ENCODE measurements at places on chromosomes 16 and 17.

- DNase-seq: no peak
Measured at GRCh38 chr17:60738287-60738686, 60.6 kb downstream of the BCAS3 start.

- no peak for DNase-seq
Measured at GRCh38 chr16:23611936-23612335, 15.8 kb upstream of the NDUFAB1 start.

- DNase-seq: no peak
Measured at GRCh38 chr16:88989852-88990547, 13.0 kb upstream of the CBFA2T3 start.

DNA sequence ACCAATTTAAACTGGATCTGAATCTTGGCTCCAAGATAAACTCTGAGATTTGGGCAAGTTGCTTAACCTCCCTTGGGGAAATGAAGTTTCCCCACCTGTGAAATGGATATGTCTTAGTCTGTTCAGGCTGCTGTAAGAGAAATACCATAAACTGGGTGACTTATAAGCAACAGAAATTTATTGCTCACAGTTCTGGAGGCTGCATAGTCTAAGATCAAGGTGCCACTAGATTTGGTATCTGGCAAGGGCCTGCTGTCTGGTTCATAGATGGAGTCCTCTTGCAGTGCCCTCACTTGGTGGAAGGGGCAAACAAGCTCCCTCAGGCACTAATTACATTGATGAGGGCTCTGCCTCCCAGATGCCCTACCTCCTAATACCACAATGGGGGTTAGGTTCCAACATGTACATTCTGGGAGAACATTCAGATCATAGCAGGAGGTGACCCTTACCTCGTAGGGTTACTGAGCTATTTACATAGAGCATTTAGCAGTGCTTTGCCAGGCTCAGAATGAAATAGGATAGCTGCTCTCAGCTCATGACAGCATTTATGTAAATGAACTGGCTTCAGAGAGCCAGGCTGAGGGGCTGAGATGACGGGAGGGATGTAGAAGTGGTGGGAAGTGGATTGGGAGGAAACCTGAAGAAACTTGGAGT lies 83.9 kb downstream of the SPECC1 start:
- DNase-seq: no peak

DNA sequence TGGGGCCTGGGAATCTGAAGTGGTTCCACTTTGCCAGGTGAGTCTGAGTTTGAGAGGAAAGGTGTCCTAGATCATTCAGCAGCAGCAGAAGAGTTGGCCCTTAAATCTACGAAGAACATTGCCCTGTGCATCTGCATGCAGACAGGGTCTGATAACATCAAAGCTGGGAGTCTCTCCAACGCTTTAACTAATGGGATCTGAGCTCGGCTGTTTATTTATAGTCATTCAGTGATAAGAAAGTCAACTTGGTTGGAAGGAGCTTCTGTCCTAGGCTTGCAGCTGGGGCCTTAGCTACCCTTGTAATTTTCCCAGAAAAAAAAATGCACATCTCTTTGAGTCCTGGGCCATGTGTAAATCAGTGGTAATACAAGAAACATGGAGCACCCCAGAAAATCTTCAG lies 418.0 kb upstream of the HSBP1 start:
- no peak for DNase-seq

DNA sequence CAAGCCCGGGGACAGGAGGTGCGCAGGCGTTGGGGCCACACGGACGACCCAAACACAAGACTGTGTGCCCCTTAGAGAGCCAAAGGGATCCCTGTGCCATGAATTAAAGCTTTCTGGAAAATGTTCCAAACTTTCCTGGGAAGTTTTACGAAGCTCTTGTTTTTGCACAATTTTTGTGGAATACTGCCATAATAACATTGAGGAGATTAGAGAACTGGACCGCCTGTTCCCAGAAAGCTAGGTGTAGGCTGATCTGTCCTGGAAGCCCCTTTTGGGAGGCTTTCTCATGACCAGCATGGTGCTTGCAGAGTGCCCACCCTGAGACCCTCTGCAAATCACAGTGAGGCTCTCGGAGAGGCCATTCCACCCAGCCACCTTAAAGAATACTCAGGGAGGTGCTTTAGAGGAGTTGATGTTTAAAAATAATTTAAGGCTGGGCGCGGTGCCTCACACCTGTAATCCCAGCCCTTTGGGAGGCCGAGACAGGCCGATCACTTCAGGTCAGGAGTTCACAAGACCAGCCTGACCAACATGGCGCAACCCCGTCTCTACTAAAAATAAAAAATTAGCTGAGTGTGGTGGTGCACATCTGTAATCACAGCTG lies 1.1 kb downstream of the KDM8 start:
- DNase-seq: no peak

GRCh38 chr17:14366199-14366598 lies 65.3 kb downstream of the HS3ST3B1 start:
- no peak for DNase-seq

GRCh38 chr17:35214631-35215273 lies 20.6 kb upstream of the SLC35G3 start:
- peak; percentile 11 for DNase-seq

GRCh38 chr16:88458773-88459235 lies 5.7 kb downstream of the ZFPM1 start:
- no peak for DNase-seq
